ENCODE measurements at places on chromosomes 6 and 20.

GRCh38 chr6:168340819-168341218 lies 21.2 kb upstream of the DACT2 start:
- DNase-seq = no peak

GRCh38 chr6:113662688-113663333 lies 194.3 kb upstream of the MARCKS start:
- DNase-seq = no peak

- no peak for DNase-seq
Measured at GRCh38 chr6:83190626-83191025, 2.4 kb downstream of the PGM3 start.

DNA sequence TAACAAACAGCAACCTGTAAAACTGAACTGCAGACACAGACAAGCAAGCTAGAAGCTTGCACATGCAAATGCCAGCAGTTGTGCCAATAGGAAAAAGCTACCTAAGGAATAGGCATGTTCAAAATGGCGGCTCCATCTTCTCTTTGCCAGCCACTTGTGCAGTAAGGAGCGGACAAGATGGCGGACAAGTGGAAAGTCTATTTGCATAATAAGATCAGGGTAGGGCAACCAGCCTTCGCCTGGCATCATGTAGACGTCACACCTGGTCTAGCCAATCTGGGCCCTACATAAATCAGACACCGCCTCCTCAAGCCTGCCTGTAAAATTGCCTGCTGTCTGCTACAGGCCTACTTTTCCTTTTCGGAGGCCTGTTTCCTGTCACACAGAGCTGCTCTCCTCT lies 18.0 kb downstream of the C6orf52 start:
- DNase-seq = no peak

DNA sequence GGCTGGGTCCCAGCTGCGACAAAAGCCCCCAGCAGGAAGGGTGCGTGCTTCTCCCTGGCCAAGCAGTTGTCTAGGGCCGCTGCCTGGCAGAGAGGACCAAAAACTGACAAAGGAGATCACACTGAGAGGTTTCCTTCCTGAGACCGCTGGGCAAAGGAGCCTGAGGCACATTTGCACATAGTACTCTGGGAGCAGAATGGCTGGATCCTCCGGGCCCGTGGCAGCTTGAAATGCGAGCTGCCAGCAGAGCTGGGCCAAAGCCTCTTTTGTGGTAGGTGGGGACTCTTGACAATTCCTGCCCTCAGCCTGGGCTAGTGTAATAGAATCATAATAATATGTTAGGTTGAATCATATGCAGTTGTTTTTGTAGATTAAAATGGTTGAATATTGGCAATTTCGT lies 33.1 kb upstream of the RNF8 start:
- DNase-seq = no peak

DNA sequence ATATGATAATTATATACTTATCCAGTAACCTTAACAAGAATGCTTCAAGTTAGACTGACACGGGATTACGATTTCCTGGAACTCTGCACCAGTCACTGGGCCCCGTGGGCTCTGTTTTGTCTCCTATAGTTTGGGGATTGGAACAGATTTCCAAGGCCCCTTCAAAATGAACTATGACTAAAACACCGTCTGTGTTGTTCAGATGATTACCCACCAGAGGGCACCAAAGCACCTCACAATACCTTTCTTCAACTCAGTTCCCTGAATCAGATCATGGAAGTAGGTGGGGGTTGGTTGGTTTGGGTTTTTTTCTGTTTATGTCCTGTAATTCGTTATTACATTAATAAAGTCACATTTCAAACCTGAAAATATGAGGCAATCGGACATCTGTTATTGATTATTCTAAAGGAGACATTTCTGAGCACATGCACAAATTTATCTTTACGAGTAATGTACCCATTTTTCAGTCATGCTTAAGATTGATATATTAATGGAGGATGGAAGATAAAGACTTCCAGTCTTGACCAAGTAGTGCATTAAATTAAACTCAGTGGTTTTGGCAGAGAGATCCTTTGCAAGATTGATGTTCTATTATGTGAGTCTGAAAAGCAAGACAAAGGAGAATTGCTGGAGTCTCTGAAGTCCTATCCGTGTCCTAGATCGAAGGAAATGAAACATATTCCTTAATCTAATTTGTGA lies 112.0 kb upstream of the COL21A1 start:
- DNase-seq = peak; percentile 81

DNA sequence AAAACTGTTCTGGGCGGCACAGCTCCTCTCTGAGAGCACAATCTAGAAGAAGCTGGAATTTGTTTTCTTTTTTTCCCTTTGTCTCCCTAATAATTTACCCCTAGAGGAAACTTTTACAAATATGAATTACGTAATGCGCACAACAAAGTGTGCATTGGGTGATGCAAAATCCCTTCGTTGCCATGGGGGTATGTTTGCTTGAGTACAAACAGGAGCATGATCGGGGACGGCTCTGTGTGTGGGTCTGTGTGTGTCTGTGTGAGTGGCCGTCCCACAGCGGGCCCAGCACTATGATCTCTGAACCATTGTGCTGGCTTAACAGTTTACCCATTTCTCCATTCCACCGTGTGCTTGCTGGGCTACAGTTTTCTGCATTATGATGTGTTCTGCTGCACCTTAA lies 278.2 kb downstream of the CDC5L start:
- no peak for DNase-seq

GRCh38 chr6:109739686-109740085 lies 48.6 kb downstream of the FIG4 start:
- DNase-seq = no peak

DNA sequence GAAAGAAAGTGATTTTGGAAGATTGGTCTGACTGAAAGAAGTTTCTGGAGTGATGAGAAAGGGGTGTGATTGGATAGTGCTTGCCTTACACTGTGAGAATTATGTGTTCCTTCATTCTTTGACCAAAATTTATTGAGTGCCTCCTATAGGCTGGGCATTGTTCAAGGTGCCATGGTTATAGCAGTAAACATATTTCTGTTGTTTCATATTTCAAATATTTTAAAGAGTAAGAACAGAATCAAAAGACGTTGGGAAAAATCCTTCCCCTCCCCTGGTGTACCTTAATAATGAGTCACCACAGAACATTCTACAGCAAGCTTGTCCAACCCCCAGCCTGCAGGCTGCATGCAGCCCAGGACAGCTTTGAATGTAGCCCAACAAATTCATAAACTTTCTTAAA lies 78.6 kb downstream of the GCLC start:
- no peak for DNase-seq

DNA sequence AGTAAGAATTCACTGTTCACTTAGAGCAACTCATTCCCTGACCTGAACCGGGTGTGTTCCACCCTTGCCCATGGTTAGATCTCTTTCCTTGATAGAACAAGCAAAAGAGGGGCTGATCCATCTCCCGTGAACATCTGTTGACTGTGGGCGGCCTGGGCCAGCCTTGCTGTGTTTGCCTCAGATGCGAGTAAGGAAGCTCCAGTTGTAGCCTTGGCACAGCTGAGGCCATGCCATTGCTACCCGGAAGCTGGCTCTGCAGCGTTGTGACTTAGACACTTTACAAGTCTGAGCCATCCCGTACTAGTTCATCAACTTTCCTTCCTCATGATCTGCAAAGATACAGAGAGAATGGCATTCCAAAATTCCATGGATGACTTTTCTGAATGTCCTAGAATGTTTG lies 139.0 kb downstream of the MAP3K4 start:
- DNase-seq = no peak

- no peak for DNase-seq
Measured at GRCh38 chr6:37717836-37718251, 20.2 kb upstream of the MDGA1 start.

GRCh38 chr6:42698217-42698616 lies 24.2 kb downstream of the PRPH2 start:
- no peak for DNase-seq

GRCh38 chr6:125804264-125804663 lies 13.5 kb downstream of the NCOA7 start:
- DNase-seq = no peak

DNA sequence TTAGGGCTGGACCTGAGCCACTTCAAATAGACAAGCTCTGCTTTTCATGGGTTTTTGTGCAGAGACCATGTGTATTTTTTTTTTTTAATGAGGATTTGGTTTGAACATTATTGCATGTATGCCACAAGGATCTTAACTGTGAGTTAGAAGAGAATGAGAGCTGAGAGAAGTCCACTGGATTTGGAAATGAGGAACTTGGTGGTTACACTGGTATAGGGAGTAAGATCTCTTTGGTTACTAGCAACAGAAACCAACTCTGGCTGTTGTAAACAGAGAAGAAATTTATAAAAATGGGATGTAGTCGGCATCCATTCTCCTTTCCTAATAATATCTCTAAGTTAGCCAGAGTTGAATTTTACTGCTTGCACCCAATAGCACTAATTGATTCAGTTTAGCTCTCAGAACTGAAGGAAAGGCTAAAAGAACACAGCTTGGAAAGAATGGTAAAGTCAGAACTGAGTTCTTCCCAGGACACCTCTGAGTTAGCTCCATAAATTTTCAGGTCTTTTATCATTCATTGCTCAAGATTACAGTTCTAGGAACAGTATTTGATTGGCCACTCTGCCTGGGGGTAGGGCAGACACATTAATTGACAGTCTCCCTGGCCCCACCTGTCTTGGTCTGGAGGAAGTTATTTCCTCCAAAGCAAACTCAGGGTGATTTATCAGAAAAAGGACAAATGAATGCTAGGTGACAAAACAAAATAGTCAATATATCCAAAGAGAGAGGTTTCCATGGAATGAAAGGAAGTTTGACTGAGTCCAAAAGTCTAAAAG lies 3.9 kb upstream of the WFDC2 start:
- no peak for DNase-seq

- DNase-seq = no peak
Measured at GRCh38 chr6:137241481-137242038, 22.4 kb upstream of the IFNGR1 start.

DNA sequence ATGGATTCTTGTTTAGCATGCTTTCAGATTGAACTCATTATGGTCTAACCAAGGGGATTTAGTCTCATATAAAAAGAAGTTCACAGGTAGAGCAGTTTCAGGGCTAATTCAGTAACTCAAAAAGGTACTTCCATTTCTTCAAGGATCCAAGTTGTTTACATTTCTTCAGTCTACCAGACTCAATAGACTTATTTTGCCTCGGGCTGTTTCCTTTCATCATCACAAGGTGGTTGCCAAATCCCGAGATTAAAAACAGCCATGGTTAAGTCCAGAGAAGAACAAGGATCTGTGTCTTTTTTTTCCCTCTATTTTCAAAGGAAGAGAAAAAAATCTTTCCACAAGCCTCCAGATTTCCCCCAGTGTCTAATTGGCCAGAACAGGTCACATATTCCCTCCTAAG lies 69.8 kb upstream of the SNX9 start:
- DNase-seq = no peak

GRCh38 chr6:21037453-21037852 lies 503.2 kb downstream of the CDKAL1 start:
- DNase-seq = no peak

GRCh38 chr6:125714441-125715090 lies 34.9 kb upstream of the HEY2 start:
- DNase-seq = no peak

DNA sequence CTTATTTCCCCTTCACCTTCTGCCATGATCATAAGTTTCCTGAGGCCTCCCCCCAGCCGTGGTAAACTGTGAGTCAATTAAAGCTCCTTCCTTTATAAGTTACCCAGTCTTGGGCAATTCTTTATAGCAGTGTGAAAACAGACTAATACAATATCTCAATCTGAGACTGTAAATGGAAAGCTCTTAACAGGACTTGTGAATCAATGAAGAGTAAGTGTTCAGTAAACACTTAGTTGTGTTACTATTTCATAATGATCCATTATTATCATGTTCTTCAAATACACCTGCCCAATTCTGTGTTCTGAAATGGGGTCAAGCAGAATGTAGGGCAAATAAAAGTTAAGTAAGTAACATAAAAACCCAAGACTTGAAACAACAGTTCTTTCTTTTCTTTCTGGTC lies 266.2 kb downstream of the TENT5A start:
- peak; percentile 22 for DNase-seq
